ENCODE measurements at places on chromosomes 3 and 15.
A peak's percentile ranks its signal among the peaks of the same experiment; 100 is the strongest.

DNA sequence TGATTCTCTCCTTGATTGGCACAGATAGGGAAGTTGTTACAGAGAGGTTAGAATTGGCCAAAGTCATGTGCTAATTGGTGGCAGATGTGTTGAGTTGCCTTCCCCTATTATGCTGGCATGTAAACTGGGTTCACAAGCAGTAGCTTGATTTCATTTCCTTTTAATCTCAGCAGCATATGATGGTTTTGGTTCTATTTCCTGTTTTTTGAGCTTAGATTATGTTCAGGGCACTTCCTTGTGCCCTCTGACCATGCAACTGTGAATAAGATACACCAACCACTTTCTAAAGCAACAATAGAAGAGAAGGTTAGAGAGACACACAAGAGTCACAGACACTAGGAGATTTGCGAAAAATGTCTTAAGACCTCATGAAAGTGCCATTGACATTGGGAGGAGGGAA lies 16.5 kb downstream of the HPS3 start:
- DNase-seq: peak; percentile 40

- no peak for DNase-seq
These were observed 170.9 kb downstream of the AKAP13 start for GRCh38 chr15:85551221-85551832.

DNA sequence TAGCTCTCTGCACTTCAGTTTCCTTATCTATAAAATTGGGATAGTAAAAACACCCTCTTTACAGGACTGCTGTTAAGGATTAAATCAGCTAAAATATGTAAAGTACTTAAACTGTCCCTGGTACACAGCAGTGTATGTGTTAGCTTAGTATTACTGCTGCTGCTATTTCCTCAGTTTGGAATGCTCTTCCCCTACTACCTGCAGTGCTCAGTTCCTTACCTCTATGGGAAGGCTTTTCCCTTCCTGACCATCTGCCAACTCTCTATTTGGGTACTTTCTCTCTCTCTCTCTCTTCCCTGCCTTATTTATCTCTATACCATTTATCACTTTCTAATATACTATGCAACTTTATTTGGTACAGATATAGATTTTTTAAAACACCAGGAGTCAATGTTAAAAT lies 26.5 kb downstream of the KPNA4 start:
- DNase-seq: no peak

DNA sequence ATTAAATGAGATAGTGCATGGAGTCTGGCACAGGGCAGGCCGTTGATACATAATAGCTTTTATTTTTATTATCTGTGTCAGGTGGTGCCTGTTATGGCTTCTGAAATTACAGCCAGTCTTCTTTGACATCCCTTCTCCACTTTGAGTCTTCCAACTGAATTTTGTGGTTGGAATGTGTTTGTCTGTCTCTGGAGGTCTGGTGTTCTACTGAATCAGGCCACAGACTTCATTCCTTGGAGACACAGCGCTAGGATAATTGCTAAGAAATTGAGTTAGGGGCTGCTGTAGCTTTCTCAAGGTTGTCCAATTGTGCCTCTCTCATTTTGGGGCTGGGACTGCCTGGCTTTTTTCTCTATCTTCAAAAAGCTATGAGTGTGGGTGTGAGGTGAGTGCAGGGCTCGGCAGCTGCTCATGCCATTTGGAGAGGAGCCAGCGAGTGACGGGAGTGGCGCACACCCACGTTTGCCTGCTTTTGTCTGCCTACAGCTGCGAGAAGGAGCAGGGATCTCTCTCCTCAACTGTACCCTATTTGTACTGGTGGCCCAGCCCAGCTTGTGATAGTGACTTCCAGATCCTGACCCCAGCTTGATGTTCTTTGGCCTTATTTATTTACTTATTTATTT lies 49.8 kb upstream of the SYN2 start:
- DNase-seq: no peak

DNA sequence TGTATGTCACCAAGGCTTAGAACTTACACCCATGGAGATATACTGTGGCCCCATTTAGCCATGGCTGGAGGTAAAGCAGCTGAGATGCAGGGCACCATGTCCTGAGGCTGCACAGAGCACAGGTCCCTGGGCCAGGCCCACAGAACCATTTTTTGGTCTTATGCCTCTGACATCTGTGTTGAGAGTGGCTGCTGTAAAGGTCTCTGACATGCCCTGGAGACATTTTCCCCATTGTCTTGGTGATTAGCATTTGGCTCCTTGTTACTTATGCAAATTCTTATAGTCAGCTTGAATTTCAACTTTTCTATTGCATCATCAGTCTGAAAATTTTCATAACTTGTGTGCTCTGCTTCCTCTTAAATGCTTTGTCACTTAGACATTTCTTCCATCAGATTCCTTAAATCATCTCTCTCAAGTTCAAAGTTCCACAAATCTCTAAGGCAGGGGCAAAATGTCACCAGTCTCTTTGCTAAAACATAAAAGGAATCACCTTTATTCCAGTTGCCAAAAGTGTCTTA lies 701.3 kb downstream of the EPHA3 start:
- DNase-seq: no peak

DNA sequence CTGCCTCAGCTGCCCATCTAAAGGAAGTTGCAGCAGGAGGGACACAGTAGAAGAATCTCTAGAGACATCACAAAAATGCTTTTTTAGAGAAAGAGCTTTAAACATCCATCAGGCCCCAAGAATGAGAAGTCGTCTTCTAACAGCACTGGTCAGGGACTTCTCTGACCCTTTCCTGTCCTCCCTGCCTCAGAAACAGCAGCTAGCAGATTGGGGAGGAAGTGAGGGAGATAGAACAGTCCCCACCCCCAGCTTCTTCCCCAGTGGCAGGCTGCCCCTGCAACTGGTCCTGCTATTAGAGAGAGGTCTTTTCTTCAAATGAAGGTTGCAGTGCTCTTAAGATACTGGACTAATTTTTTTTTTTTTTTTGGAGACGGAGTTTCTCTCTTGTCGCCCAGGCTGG lies 55.1 kb downstream of the PDE8A start:
- no peak for DNase-seq

DNA sequence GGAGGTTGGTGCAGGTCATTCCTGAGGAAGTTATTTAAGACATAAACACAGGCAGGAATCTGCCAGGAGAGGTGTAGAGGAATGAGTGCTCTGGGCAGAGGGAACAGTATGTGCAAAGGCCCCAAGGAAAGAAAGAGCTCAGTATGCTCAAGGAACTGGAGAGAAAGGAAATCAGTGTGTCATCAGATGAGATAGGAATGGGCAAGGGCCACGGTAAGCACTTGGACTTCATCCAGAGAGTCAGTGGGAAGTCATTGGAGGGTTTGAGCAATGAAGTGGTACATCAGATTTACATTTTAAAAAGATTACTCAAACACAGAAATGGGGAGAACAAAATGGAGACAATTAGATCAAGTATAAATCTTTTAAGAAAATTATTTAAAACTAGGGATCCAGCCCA lies 272.2 kb downstream of the ADAMTSL3 start:
- DNase-seq: no peak

GRCh38 chr3:42814914-42815507 lies 5.8 kb downstream of the ACKR2 start:
- no peak for DNase-seq

GRCh38 chr15:40911693-40912092 lies 17.4 kb downstream of the VPS18 start:
- no peak for DNase-seq

DNA sequence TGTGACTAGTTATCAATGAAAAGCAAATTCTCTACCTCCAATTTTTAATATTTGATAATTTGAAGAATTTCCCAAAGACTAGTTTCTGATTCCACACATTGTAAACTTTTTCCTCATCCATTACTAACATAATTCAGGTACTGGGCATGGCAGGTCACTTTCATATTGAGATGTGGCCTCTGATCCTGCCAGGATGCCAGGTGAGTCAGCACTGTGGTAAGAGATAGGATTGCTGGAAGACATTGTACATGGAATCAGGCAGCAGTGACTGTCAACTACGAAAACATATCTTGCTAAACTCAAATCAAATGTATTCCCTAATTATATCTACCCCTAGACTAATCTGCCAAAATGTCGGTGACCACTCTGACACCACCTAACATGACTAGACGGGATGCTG lies 33.2 kb upstream of the POU1F1 start:
- no peak for DNase-seq

DNA sequence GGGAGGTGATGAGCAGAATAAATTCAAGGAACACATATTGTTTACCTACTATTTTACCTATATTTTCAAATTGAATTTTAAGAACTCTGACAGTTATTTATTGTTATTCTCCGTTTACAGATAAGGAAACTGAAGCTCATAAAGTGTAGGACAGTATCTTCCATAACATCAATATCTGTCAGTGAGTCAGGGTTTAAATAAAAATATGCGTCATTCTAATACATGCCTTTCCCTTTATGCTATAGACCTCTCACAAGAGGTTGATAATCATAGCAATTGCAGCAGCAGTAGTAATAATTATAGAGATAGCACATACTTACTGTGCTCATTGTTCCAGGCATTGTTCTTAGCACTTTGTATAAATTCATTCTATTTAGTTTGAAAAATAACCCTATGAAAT lies 101.1 kb downstream of the EPHA6 start:
- DNase-seq: no peak

- no peak for DNase-seq
These were observed 12.1 kb downstream of the KIF9 start for GRCh38 chr3:47270526-47270925.

GRCh38 chr3:187838016-187838540 lies 92.8 kb upstream of the BCL6 start:
- no peak for DNase-seq

DNA sequence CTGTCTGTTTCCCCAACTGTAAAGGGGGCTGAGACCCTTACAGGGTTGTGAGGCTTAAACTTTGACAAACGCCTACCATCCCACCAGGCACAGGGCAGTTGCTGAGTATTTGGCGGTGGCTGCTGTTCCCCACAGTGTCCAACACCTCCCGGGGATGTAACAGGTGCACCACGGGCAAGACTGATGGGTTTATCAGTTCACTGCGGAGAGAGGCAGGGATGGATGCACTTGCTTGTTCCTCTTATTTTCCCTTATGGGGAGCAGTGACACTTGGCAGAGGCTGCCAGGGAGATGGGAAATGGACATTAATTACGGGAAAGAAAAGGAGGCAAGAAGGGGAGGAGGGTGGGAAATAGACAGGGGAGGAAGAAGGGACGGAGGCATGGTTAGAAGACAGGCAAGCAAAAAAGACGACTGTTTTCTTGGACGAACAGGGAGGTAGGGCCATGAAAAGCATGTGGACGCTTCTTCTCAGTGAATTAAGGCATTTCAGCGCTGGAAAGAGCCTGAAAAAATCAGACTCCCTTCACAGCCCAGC lies 16.6 kb upstream of the ADIPOQ start:
- DNase-seq: no peak

- no peak for DNase-seq
These were observed 187.8 kb downstream of the TLE3 start for GRCh38 chr15:69909719-69910444.

GRCh38 chr3:150202711-150203110 lies 205.4 kb upstream of the TSC22D2 start:
- DNase-seq: no peak

DNA sequence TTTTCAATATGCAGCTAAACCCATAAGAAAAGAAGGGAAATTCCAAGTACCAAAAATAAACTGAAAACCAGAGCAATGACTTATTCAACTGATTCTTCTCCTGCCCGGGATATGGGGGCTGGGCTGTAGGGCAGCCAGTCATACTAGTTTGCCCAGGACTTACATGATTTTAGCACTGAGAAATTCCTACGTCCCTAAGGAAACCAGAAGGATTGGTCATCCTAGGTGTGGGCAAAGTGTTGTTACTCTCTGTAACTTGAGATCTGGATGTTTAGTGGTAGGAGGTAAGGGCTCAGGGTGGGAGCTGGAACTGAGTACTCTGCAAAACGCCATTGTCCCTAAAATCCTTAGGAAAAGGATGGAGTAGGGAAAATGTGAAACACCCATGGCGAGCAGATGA lies 1.2 kb upstream of the DAZL start:
- DNase-seq: no peak

DNA sequence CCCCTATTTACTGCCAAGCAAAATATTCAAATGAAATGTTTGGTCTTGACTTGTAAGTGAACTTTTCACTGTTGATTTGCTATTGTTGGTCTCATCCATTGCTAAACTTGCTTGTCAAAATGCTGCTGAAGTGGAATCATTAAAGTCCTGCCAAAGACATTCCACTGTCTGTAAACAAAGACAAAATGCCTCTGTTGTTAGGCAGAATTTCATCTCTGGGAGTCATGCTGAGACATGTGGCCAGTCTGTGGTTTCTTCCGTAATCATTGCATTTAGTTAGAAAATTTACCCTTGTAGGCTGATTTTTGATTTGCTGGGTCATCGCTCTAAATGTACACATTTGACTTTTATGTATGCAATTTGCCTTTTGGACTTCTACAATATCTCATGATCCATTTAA lies 577.7 kb downstream of the MECOM start:
- no peak for DNase-seq

All from MM.1S (cell line).